RPMI7951 (cell line): ENCODE measurements at places on chromosomes 2 and 18.
A peak's percentile ranks its signal among the peaks of the same experiment; 100 is the strongest.

DNA sequence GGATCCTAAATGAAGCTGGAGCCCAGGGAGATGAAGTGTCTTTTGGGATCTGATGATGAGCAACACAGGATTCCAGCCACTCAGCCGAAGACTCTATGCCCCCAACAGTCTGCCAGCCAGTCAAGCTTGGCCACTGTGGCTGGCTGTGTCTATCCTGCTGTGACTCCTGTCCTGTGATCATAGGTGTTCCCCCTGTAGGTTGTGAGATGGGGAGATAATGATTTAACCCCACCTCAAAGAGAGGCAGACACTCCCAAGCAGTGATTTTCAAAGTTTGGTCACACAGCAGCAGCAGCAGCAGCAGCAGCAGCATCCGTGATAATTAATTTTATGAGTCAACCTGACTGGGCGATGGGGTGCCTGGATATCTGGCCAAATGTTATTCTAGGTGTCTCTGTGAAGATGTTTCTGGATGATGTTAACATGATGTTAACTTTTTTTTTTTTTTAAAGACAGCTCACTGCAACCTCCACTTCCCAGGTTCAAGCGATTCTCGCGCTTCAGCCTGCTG lies 21.4 kb upstream of the RHOB start:
- peak; percentile 81 for DNase-seq

- DNase-seq: peak; percentile 85
Measured at GRCh38 chr2:100013892-100014677, 128.3 kb downstream of the AFF3 start.

GRCh38 chr2:73218298-73218697 lies 4.3 kb downstream of the SMYD5 start:
- no peak for DNase-seq

DNA sequence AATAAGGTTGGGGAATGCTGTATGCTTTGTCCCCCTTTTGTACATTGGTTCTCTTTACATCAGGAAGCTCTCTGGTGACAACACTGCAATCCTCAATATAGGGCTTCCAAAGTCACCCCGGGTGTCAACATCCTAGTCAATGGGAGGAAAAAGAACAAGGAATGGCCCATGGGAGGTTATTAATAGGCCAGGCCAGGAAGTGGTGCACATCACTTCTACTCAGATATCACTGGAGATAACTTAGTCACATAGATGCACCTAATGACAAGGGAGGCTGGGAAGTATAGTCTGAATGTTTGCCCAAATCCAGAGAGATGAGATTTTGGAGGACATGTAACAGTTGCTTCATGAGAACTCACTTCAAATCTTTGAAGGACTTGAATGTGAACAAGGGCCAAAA lies 274.7 kb downstream of the DYSF start:
- no peak for DNase-seq

GRCh38 chr18:12586956-12587355 lies 71.0 kb downstream of the SPIRE1 start:
- DNase-seq: no peak

GRCh38 chr2:28668106-28668814 lies 83.4 kb upstream of the PPP1CB start:
- DNase-seq: no peak

- no peak for DNase-seq
Measured at GRCh38 chr2:96241227-96241626, 24.6 kb downstream of the TMEM127 start.
